ENCODE measurements at places on chromosomes 6 and 20.

DNA sequence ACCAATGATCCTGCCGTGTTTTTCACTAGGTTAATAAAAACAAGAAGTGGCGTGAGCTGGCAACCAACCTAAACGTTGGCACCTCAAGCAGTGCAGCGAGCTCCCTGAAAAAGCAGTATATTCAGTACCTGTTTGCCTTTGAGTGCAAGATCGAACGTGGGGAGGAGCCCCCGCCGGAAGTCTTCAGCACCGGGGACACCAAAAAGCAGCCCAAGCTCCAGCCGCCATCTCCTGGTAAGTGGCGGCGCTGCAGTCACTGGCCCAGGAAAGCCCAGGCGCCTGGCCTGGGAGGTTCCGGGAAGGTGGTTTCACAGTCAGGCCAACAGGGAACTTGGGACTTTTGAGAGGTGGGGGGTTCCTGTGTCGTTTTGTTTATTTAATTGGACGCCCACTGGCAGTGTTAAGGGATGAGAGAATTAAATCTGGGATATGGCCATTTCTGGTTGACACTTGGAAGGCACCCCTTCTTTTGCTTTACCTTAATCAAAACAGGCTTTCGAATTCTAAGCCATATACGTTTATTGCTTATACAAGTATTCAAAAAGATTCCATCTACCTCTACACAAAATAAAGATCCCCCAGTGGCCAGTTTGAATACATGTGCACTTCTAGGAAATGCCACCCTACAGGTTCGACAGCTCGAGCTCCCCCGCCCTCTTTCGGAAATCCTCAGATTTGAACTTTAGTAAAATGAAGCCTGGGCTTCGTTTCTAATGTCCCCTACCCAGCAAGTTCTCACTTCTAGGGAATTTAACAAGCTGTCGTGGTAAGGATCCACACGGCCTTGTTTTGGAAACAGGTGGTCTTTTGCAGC lies 138.9 kb downstream of the TMEM242 start:
- peak; percentile 76 for DNase-seq

GRCh38 chr6:30612213-30612612 lies 4.8 kb downstream of the PPP1R10 start:
- DNase-seq = no peak

GRCh38 chr6:39083231-39083634 lies 31.8 kb downstream of the SAYSD1 start:
- no peak for DNase-seq

- no peak for DNase-seq
Observed at GRCh38 chr6:119575721-119576120, 226.2 kb upstream of the MAN1A1 start.

DNA sequence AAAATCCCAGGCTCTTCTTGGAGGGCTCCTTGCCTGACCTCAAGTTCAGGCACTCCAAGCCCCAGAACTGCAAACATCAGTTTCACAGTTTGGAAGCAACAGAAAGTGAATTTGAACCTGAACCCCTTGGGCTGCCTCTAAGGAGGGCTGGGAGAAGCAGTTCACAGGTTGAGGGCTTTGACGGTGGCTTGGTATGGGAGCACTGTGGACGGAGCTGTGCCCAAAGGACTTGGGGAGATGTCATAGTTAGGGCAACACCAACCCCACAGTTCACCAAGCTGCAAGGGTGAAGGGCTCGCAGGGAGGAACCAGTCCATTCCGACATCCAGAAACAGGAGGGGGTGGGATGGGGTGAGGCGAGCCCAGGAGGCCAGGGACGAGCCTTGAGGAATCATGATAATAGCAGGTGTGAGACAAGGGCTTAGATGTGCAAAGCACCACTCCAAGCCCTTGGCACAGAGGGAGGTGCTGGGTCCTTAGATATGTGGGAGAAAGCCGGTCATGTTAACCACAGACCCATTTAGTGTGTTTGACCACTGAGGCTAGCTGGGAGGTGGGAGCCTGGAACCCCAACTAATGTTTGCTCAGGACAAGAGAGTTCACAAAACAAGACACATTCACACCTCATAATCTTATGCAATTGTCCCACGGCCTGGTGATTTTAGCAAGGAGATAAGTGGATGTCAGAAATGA lies 4.3 kb downstream of the CEBPB start:
- DNase-seq = no peak

- no peak for DNase-seq
Observed at GRCh38 chr20:56442389-56443365, 25.8 kb upstream of the RTF2 start.

- peak; percentile 58 for DNase-seq
Observed at GRCh38 chr6:85865420-85866369, 223.0 kb upstream of the SYNCRIP start.

GRCh38 chr20:62772990-62773844 lies 23.1 kb upstream of the MRGBP start:
- no peak for DNase-seq

- no peak for DNase-seq
Observed at GRCh38 chr20:61424628-61425420, 172.8 kb downstream of the CDH4 start.

GRCh38 chr6:148193063-148193680 lies 149.5 kb upstream of the SASH1 start:
- peak; percentile 38 for DNase-seq

DNA sequence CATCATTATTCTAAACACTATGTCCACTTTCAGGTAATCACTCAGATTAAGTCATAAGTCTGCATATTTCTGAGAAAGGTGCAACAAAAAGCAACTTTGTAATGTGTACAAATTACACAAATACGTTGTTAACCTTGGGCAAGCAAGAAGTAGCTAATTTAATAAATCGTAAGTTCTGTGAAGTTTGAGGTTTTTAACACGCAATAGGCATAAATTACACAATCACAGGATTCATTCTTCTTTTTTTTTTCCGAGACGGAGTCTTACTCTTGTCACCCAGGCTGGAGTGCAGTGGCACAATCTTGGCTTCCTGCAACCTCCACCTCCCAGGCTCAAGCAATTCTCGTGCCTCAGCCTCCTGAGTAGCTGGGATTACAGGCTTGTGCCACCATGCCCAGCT lies 57.2 kb upstream of the F13A1 start:
- no peak for DNase-seq

DNA sequence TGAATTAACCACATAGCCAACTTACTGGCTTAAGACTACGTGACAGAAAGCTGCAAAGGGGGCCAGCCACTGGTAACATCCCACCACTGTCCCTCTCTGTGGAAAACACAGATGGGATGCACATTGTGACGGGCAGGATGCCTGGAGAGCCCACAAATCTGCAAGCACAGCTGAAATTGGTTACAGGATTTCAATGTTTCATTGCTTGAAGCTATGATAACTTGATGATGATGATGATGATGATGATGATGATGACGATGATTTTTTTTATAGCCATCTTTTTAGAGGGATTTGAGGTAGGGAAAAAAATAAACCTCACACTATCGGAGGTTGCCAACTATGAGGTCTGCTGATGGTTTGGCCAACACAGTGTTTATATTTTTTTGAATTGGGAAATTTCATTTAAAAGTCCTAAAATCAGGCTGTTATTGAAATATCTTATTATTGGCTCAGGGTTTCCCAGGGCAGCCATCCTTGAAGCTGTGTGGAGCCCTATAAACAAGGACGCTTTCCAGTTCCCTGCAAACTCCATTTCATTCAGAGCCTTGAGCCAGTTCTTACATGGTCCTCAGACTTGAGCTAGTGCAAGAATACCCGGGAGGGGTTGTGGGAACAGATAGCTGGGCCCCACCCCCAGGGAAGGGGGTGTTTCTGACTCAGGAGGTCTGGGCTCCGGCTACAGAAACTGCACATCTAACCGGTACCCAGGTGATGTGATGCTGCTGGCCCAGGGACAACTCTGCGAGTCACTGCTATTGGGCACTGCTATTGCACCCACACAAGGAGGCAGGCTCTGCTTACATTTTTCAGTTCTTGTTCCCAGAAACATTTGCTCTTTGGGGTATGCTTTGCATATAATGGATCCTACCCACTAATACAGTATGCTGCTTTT lies 27.1 kb downstream of the BCAS1 start:
- DNase-seq = no peak

GRCh38 chr6:137487869-137488149 lies 6.4 kb downstream of the OLIG3 start:
- DNase-seq = no peak

DNA sequence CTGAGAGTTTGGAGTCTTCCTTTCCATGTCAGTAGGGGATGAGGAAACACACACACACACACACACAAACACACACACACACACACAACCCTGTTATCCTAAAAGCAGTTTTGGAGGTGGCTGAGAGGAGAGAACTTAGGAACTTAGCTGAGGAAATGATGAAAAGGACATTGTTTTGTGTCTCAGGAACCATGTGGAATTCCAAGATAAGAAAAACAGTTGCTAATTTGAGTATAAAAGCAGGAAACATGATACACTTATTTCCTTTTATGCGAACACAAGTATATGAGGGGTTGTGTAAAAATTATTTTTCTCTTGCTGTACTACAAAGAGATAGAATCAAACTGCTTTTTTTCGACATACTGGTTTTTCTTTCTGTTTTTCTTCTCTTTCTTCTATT lies at the start of gene MYCT1:
TSS of gene MYCT1 (plus strand) at position 264 of the 400 bp plus-strand sequence. CDS start at position 270, 6 bp downstream.
- no peak for DNase-seq

DNA sequence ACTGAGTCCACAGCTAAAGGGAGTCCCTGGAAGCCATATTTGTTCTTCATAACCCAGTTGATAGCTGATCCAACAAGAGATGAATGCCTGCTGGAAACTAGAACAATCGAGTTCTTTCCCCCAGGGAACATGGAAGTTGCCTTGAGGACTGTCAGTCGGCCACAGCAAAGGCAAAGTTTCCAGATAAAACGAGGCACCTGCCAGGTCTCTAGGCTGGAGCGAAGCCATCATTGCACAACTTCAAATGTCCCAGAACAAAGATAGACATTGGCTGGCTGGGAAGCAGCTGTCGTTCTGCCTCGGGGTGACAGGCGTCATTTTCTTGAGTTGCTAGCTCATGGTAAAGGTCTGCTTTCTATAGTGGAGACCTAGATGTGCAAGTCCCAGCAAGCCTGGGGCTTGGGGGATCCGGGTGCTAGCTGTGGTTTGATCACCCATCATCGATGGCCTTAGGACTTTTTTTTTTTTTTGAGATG lies 184.4 kb upstream of the ZNF217 start:
- no peak for DNase-seq

- no peak for DNase-seq
Observed at GRCh38 chr20:4737857-4738627, 16.3 kb downstream of the PRND start.

- peak; percentile 34 for DNase-seq
Observed at GRCh38 chr6:9412951-9413559, 977.7 kb upstream of the SLC35B3 start.

DNA sequence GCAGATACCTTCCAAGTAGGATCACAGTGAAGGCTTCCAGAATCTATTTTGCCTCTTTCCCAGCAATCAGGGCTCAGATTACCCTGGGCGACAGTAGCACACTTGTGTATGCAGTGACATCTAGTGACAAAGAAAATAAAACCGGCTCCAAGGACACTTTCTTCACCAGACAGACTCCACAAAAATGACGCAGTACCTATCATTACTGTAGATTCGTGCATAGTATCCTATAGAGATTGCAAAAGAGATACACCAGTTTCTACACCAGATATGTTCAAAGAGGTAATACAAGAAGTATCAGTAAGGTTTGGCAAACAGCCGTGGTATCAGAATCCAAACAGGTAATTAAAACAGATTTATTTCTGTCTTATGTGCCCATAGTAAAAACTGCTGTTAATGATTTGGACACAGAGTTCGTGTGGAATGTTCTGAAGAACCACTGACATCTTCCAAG lies 600.4 kb upstream of the JAG1 start:
- DNase-seq = peak; percentile 38

GRCh38 chr6:117956386-117956785 lies 49.3 kb downstream of the SLC35F1 start:
- no peak for DNase-seq

DNA sequence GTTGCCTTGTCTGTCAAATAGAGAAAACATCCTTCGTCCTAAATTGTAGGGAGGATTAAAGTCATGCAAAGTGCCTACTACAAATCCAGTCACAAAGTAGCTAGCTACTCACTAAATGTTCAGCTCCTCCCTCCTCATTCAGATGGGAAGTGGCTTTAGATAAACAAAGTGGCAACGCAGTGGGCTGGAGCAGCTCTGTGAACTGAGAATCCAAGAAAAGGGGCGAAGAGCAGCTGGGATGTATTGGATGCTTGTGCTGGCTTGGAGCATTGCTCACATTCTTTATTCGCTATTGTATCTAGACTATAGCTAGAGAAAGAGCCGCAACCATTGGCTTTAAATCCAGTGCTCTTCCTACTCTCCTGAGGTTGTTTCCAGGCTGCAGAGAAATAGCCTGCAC lies 10.3 kb downstream of the MOG start:
- DNase-seq = no peak

DNA sequence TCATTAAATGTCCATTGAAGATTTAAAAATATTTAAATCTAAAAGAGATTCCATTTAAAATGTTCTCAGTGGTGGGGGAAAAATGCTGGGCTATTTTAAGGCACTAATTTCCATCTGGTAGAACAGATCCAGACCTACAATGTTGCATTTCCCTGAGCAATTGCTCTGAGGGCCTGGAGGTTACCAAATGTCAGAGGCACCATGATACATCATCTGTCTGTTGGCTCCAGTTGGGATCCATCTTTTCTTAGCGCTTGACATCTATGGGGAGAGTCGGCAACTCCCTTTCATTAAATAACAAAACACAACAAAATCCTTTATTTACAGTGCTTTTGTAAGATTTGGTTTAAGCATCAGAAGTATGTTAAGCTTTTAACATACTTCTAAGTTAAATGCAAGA lies 224.5 kb downstream of the FOXC1 start:
- DNase-seq = no peak

DNA sequence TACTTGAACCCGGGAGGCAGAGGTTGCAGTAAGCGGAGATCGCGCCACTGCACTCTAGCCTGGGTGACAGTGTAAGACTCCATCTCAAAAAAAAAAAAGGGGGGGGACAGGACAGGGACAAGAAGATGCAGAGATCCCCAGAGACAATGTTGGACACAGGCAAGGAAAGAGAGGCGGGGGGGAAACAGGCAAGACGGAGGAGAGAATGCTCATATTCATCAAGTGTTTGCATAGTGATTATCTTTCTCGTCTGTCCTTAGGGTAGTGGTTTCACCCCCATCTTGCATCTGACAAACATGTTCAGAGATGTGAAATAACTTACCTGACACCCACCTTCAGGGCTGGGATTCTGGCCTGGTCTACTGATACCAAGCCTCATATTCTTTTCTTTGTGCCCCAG lies 29.0 kb downstream of the CHMP4B start:
- no peak for DNase-seq

All from Calu3 (cell line).